ENCODE measurements at places on chromosomes 16 and 17.

DNA sequence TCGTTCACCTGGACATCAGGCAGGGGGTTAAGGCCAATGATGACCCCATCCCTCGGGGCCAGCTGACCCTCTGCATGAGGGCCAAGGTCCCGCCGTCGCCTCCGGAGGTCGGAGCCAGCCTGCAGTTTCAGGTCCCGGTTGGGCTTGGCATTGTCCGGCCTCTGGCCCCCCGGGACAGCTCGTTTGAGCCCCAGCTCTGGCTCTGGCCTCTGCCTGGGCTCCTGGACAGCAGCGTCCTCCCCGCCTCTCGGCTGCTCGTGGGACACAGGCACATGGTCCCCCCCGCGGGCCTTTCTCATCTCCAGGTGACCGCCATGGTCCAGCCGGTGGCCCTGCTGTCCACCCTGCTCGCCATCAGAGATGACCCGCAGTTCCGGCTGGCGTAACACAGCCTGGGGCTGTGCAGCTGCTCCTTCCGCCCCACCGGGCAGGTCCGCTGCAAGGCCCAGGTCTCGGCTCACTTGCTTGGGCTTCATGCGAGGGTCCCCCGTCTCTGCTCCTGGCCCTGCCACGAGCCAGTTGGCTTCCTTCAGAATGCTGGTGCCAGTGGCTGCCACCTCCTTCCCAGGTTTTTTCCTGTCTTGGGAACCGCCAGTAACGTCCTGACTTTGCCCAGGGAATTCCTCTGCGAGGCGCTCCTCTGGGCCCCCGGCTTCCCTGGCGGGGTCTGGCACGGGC, 6.7 kb downstream of the NDUFAF8 start:
- no peak for DNase-seq

- no peak for DNase-seq
These were observed 27.0 kb upstream of the DHX8 start for GRCh38 chr17:43456661-43457361.

- no peak for DNase-seq
These were observed 744 bp upstream of the GGNBP2 start for GRCh38 chr17:36544044-36544306.

DNA sequence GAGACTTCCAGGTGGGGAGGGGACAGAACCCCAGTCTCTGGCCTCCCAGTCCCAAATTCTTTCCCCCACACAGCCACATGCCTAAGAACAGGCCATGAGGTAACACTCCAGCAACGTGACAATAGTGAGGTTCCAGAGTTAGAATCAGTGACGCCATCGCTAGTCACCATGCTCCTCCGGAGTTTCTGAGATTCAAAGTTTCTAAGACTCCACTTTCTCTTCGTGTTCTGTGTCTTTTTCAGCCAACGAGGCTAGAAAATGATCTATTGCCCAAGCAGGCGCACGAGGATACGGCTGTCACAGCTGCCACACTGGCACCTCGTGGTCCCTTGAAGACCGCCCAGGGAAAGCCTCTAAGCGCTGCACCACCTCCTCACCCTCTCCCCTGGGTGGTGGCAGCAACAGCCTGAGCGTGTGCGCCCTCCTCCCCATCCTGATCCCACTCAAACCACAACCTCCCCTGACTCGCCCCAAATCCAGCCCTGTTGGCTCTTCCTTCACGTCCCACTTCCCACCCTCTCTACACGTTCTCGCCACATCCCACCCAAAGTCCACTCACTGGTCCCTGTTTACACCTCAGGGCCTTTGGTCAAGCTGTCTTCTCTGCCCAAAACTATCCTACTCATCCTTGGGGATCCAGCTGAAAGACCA, 1.0 kb downstream of the MCRIP1 start:
- no peak for DNase-seq

GRCh38 chr17:83099570-83100181, 20.3 kb downstream of the METRNL start:
- DNase-seq, result no peak

DNA sequence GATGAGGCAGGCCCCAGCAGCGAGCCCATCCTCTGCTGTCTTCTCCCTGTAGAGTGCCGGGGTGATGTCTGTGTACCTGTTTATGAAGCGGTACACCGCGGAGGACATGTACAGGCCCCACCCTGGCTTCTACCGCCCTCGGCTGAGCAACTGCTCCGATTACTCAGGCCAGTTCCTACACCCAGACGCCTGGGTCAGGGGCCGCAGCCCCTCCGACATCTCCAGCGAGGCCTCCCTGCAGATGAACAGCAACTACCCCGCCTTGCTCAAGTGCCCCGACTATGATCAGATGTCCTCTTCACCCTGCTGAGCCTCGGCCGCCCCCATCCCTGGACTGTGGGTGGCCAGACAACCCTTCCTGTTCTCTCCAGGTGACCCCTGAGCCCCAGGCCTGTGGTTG, 50.0 kb downstream of the CACNG5 start:
- DNase-seq, result no peak

GRCh38 chr17:35807371-35808144, 1.7 kb upstream of the TAF15 start:
- no peak for DNase-seq

DNA sequence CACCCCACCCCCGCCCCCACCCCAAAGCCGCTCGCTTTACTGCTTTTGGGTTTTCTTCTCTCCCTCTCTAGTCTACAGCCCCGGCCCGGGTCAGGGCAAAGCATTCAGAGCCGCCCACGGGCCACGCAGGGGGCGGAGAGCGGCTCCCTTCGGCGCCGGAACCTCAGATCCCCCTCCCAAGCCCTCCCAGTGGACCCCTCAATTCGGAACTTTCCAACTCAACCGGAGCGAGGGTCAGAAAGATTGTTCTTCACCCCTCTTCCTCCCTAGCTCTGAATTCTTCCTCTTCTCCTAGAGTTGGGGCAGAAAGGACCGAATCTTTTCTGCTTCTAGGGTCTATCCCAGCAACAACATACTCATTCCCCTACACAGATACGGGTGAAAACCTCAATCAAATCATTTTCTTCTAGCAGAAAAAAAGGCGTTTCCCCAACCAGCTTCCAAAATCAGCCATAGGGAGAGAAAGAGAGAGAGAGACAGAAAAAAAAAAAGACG, 1.0 kb downstream of the HOXB2 start:
- no peak for DNase-seq

DNA sequence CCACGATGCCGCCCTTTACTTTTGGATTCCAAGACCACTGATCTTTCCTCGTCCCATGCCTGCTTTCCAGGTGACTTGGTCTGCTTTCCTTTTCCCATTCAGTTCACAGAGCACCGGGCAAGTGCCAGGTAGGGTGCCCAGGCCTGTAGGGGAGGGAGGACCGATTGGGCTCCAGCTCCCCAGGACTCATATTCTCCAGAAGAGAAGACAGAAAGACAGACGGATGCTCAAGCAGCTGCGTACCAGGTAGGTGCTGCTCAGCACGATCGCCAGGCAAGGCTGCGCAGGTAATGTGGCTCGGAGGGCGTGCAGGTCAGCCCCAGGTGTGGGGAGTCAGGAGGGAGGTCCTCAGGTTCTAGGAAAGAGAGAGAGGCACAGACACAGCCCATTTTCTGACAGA, 67.5 kb upstream of the ZNF423 start:
- DNase-seq, result no peak

GRCh38 chr16:88920618-88921590, 54.4 kb upstream of the PABPN1L start:
- DNase-seq, result no peak
